ENCODE measurements at places on chromosomes 4 and X. TPM values are rescaled to one million over a fixed set of nuclear protein-coding genes. Genes with fewer than 3 reads are reported as not detected.

DNA sequence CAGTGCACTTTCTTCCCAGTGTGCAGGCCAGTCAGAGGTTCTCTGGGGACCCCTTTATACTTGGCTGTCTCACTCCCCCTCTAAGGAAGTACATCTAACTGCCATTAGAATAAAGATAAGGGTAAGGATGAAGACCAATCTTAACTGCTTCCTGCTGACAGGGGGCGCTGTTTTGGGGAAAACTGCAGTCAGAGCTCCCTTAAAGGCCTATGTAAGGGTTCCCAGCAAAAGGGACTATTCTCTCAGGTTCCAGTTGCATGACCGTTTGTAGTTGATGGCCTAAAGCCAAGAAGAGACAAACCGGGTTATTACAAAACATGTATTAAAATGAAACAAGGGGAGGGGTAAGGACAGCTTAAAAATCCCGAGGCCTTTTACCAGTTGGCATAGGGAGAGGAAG, 115.6 kb upstream of the SPIN4 start:
- no peak for DNase-seq

PAGE2B gene
- not detected for total RNA-seq

GRCh38 chrX:48854898-48855297, 19.5 kb upstream of the PCSK1N start:
- no peak for DNase-seq

DNA sequence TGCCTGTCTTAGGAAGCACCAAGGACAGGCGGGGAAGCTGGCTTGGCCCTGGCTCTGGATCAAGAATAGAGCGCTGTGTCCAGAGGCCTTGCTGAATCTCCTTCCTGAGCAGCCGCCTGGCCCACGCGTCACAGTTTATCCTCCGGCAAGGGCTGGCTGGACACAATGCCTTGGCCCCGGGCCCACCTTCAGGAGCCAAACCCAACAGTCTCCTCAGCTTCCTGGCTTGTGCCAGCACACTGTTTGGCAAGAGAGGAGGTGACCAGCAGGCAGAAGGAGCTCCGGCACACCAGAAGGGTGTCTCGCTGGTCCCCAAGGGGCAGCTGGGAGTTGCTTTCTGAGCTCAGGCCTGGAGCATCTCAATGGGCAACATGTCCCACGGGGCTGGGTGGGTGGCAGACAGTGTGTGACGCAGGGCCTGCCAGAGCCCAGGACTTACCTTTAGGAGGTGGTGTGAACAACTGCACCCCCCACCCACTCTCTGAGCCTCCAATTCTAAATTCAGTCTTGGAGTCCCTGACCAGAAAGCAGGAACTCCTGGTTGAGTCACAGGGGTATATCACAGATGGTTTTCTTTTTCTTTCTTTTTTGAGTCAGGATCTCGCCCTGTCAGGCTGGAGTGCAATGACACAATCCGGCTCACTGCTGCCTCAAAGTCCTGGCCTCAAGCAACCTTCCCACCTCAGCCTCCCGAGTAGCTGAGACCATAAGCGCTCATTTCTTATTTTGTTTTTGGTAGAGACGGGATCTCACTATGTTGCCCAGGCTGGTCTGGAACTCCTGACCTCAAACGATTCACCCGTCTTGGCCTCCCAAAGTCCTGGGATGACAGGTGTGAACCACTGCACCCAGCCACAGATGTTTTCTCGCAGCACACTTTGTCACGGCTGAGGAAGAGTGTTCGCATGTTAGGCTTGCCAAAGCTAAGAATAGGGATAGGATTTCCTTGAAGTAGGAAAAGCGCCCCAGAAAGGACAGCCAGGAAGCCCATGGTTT, 361.2 kb downstream of the BCOR start:
- peak; percentile 92 for DNase-seq

GRCh38 chrX:42127563-42127962, 204.2 kb upstream of the CASK start:
- DNase-seq, result no peak

DNA sequence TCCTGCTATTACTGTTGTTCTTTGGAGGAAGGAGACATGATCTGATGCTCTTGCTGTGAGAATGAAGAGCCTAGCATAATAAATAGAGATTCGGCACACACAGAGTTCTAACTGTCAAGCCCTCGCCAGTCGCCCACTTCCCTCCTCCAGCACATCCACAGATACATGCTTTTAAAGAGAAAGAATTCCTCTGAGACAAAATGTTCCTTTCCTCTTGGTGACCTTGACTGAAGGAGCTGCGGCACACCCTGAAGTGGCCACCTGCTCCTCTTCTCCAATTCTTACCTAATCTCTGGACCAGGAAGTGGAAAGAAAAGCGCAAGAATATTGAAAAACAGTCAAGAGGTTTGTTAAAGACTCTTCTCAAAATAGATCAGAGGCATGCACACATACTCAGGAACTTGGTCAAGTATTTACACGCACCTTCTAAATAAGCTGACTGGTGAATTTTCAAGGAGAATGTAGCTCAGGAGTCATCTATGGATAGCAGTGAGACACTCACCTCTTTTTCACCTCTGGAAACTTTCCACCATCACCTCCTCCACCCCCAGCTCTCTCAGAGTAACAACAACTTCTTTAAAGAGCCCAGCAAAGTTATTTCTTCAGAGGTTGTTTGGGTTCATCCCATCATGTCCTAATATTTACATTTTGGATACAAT, 95.4 kb downstream of the PARM1 start:
- no peak for DNase-seq

DNA sequence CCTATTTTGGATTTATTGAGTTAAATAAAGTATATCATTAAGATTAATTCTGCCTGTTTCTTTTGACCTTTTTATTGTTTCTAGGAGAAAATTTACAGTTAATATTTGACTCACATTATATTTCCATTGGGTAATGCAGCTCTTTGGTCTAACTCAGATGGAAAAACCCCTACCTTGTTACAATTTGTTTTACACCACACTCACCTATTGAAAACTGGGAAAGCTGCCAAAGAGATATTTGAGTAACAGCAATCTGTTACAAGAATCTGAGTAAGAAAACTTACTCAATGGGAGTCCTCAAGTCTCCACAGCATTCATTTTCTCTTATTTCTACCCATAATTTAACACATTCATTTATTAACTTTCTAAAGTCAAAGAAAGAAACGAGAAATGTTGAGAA, 108.0 kb upstream of the TLL1 start:
- DNase-seq, result no peak

GRCh38 chr4:69860052-69860451, at the start of gene SULT1E1:
Gene SULT1E1, minus strand, starts transcription at chr4:69860145. Its CDS starts 2,501 bp downstream, at chr4:69857644.
- DNase-seq, result no peak

DNA sequence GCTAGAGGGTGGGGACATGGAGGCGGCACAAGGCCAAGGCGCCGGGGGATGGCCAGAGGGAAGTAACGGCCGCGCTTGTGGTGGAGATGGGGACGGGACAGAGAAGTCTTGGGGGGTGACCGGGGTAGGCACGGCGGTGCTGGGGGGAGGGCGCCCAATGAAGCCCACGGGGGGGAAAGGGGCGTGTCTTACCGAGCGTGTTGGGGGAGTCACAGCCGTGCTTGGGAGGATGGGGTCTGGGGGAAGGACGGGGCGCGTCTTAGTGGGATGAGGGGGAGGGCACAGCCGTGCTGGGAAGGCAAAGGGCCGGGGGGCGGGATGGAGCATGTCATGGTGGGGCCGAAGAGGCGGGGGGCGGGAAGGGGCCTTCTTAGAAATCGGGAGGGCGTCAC, 952 bp downstream of the ARSD start:
- peak; percentile 59 for DNase-seq

GRCh38 chr4:2930758-2931511, 32.3 kb downstream of the NOP14 start:
- no peak for DNase-seq

DNA sequence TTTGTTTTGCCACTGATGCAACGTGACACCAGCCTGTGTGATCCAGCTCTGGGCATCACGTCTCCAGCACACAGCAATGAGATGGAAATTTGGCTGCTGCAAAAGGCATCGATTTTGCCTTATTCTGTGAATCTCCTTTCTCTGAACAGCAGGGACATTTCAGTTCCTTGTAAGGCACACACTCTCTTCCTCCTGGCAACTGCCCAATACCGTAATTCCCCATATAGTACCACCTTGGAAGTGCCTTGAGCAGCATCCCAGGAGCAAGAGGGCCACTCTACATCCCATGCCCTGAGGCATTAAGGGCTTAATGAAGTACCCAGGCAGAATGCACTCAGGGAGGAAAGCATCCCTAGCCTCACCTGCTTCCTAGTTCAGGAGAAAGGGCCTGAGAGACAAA, 10.5 kb upstream of the MAMLD1 start:
- no peak for DNase-seq

MAGEB5 gene
- total RNA-seq, result not detected

KIAA1210 gene
- not detected for total RNA-seq
